ENCODE measurements at places on chromosomes 11 and 22.

GRCh38 chr11:90113541-90113940 lies 20.9 kb upstream of the NAALAD2 start:
- no peak for DNase-seq

DNA sequence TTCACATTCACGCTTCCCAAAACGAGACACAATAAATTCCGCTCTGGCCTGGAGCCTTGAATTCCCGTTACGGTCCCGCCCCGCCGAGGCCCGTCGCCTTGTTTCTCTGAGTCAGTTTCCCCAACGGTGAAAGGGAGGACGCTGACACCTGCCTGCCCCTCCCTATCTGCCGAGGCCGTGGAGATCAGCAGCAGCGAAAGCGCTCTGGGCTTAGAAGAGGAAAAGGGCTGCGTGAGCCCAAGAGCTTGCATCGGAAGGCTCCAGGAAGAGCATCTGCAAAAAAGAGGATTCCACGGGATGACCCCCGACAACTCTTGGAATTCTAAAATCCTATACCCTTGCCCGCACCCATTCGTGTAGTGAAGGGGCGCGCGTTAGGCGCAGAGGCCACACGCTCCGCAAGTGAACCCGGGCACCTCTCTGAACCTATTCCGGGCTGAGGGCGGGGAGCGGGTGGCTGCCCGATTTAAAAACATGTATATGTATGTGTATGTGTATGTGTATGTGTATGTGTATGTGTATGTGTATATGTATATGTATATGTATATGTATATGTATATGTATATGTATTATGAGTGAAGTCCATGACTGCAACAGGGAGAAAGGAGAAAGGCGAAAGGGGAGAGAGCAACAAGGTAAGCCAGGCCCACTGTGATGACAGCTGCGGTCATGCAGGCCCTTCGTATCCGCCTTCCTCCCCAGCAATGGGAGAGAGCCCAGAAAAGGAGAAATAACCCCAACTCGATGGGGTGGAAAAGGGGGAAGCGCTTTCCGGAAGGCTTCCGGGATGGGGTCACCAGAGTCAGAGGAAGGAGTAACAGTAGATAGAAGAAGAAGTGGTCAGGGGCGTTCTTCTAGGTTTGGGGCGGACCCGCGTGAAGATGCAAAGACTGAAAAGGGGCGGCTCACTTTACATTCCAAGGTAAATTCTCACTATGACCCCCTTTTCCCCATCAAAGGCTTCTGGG lies 948 bp upstream of the MRTFA start:
- DNase-seq = peak; percentile 43

- peak; percentile 20 for DNase-seq
Measured at GRCh38 chr11:118142809-118143208, 9.8 kb downstream of the SCN4B start.

DNA sequence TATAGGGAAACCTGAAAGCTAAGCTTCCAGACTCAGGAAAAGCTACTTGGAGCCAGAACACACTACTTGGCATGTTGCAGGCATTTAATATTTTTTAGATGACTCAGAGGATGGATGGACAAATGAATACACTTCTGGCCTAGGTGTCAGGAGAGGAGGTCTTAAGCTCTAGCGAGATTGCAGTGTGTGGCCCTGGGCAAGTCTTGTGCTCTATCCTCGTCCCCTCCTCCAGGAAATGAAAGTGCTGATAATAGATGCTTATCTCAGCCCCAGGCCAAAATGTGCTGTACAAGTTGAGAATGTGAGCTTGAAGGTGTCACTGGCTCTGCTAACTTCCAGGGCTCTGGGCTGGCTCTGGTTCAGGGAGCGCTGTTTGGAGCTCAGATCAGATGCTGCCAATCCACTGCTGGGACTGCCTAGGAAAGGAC lies 136.3 kb downstream of the PKNOX2 start:
- no peak for DNase-seq
